AG09319 (cell line): ENCODE measurements at places on chromosomes 5 and 9.

GRCh38 chr5:172553167-172553566 lies 87.9 kb upstream of the NEURL1B start:
- DNase-seq = no peak

DNA sequence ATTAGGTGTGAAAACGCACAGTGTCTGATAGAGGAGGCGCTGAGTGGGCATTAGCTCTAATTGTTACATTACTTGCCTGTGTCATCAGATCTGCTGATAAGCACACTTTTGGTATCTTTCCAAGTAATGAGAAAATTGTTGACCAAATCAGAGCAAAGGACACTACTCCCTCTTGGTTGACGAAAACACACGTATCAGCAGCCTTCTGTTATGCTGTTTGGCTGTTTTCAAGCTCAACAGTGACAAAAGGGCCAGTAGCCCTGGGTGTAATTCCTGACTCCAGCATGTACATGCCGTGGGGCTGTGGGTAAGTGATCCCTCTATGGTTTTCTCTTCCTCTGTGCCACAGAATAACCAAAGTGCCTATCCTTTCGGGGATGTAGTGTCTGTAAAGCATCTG lies 151.4 kb downstream of the AUH start:
- DNase-seq = no peak

DNA sequence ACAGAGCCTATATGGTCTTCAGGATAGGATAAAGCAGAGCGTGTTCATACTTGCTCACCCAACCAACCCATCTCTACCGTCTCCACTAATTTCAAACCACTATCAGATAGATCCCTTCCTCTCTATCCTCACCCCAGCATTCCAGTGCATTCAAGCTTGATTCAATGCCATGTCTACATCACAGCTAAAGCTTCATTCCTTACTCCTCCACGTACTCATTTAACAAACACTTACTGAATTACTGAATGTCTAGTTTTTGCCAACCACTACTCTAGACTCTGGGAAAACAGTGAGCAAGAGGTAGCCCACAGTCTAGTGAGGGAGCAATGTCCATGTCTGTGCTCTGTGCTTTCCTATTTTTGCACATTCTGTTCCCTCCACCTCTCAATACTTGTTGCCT lies 163.5 kb upstream of the MSX2 start:
- no peak for DNase-seq

GRCh38 chr5:42598311-42598710 lies 158.3 kb upstream of the CCDC152 start:
- no peak for DNase-seq

- no peak for DNase-seq
Observed at GRCh38 chr5:3896098-3896497, 300.5 kb downstream of the IRX1 start.

DNA sequence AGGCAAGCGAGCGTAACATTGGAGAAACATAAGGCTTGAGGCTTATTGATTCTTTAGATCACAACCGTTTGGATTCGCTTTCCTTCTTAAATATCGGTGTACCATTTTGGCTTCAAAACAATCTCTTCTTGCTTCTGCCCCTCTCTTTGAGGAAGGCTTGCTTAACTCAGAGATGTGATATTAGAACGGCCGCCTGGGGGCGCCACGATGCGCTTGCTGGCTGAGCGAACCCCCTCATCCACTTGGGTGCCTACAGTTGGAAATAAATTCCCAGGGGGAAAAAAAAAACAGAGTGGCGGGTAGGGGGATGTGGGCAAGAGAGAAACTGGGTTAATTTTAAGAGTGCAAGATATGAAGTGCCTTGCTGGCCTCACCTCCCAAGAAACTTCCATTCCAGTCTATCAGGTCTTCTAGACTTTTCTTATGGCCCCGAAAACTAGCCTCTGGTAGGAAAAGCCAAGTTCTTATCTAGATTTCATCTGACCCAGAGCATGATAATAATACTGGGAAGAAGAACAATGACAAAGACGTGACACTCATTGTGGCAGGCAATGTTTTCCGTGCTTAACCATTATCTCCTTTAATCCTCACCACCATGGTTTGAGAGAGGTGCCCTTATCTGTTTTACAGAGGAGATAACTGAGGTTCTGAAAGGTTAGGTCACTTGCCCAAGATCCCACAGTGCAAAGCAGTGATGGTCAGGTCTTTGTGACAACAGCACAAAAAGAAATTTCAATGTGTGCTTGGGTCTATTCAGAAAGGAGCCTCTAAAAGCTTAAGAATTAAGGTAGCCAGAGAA lies 115.8 kb downstream of the DPYSL3 start:
- no peak for DNase-seq

DNA sequence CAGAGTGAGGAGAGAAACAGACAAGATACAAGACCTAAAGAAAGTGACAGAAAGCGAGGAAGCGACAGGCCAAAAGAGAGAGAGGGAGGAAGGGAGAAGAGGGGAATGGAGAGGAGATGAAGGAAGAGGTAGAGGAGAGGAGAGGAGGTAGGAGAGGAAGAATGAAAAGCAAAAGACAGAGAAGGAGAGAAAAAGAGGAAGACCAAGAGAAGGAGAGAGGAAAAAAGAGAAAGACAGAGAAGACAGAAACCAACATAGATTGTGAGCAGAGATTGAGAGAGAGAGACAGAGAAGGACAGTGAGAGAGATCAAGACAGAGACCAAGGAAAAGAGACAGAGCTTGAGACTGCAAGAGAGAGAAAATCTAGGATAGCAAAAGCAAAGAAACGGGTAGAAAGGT lies 58.6 kb upstream of the FNIP1 start:
- no peak for DNase-seq

DNA sequence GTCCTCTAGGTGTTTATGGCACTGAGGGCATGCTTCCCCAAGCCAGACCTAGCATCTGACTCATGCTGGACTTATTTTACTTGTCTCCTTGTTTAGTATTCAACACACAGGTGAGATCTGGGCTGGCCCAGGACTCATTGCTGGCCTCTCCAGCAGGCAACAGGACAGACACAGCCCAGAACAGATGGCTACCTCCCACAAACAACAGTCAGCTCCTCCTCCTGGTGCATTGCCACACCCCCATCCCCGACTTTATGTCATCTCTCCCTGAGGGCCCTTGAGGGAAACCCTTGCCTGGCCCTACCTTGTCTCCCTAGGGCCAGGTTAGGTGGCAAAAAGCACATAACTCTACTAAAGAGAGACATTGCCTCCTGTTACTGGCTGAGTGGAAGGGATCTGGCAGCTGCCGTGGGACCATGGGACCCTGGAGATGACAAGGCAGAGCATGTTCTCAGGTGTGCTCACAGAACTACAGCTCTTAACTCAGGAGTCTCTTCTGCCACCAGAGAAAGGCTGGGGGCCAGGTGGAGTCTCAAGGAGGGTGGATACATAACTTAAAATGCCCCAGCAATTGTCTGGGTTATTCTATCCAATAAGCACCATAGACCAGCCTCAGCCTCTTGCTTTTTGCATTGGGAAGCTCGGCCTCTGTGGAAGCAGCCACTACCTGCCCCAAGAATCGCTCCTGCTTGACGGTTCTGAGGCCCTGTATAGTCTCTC lies 2.3 kb downstream of the ACSL6 start:
- DNase-seq = no peak

GRCh38 chr5:23468658-23469057 lies 38.8 kb upstream of the PRDM9 start:
- no peak for DNase-seq

DNA sequence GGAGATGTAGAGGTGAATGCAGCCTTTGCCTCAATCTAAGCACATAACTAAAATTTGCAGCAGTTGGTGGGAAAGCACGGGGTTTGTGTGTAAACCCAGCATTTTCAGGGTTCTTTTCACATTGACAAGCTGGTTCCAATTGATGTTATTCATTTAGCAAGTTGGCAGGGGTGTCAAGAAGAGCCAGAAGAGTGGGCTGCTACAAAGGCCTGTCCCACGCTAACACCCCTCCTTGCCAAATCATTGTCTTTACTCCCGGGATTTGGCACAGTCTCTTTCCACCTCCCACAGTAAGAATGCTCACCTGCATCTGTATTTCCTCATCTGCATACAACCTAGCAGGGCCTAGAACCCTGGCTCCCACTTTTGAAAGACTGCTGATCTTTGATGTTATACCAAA lies 11.8 kb downstream of the RGMB start:
- DNase-seq = no peak

GRCh38 chr5:1874348-1874747 lies 8.4 kb downstream of the IRX4 start:
- no peak for DNase-seq

DNA sequence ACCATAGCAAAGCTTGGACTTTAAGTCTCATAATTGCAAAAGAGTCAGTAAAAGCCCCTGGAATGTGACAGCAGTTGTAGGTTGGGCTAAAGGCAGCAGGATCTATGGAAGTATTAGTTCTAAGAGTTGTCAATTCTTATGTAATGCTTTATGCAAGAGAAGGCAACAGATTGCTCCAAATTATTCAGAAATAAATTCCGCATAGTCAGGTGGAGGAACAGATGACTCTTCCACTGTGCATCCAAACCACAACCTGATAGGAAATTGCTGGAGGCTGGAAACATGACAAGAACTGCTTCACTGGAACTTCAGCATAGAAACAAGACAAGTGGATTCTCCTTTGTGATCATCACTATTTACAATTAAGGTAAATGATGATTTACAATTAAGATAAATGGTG lies 101.0 kb downstream of the STARD4 start:
- no peak for DNase-seq

DNA sequence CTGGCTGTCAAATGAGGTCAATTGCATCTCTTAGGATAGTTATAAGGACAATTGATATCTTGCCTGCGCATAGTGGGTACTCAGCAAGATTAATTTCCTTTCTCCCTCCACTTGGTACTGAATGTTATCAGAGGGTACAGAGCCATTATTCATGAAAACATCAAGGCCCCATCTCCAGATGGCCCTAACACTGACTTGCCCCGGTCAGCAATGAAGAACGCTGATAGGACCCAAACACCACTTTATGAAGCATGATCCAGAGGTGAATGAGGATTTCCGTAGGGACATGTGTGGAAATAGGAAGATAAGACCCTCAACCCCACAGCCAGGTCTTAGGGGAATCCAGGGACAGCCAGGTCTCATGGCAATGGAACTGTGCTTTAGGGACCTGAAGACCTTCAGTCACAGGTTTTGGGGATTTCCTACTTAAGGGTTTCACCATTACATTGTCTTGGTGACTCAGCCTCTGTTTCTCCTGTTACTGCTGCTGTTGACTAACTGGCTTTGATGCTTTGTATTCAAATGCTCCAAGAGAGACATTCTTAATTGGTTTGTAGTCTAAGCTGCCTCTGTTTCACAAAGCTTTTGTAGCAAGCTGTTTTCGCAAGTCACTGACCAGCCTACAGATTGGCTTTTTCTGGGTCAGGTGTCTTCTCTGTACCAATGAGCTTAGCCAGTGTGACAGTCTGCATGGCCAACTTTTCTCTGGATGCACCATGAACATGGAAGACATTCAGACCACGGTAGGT lies 35.3 kb upstream of the IQGAP2 start:
- no peak for DNase-seq

- DNase-seq = no peak
Observed at GRCh38 chr5:77590347-77590746, 48.2 kb downstream of the OTP start.

GRCh38 chr9:124960409-124960752 lies 19.5 kb upstream of the GOLGA1 start:
- DNase-seq = no peak

DNA sequence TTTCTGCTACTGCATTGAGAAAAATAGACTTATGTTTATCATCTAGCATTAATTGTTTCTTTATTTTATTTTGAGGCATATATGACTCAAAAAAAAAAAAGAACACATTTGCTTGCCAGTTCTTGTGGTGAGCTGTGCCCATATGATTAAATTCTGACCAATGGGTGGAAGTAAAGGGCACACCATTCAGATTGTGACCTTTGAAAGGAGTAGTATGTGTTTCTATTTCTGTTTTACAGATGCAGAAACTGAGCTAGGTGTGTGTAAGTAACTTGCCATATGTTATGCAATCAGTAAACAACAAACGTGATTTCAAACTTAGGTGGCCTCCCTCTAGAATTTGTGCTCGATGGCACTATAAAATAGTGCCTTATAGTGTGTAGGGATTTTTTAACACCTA lies 368.1 kb upstream of the EDIL3 start:
- no peak for DNase-seq

DNA sequence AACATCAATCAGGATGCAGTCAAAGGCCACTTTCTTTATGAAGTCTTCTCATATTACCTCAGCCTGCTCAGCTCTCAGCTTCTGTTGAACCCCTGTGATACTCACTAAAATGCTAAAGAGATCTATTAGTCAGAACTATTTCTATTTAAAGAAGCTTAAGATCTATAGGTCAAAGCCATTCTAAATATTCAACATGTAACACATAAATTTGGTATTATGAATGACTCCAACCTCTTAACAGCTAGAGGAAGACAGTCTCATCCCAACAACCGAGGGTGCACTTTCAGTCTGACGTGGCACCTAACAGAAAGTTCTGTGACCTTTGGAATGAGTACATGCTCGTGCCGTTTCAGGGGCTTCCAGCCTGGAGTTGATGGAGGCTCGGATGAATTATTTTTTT lies 301.5 kb upstream of the VLDLR start:
- DNase-seq = no peak

GRCh38 chr5:30050056-30050815 lies 1143.2 kb upstream of the CDH6 start:
- DNase-seq = no peak

- no peak for DNase-seq
Observed at GRCh38 chr9:130028493-130029222, 14.3 kb downstream of the FNBP1 start.

GRCh38 chr5:32551194-32551593 lies 34.2 kb upstream of the SUB1 start:
- no peak for DNase-seq

GRCh38 chr5:147554261-147554817 lies 44.5 kb upstream of the DPYSL3 start:
- DNase-seq = peak; percentile 84

DNA sequence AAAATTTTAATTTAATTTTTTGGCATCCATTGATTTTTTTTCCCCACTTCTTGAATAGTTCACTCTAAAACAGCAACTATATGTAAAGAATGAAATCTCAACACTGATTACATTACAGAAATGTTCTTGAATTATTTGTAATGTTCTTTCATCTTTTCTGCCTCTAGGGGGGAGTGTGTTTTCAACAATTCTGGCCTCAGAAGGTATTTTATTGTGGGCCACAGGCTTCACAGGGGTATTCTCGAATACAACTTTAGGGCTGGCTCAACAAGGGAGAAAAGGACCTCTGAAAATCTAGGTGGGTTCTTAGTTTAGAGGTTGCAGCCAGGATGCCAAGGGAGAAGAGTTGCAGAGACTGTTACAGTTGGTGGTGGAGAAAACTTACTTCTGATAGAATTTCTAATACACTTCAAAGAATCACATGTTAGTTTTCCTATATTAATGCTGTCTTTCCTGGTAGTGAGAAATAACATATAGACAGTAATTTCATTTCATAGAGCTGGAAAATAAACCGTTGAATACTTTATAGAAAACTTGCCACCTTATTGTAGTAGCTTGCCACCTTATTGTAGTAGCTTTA lies 3.6 kb upstream of the NPR3 start:
- no peak for DNase-seq
